ENCODE measurements at places on chromosomes 1 and 21.
A peak's percentile ranks its signal among the peaks of the same experiment; 100 is the strongest.

- no peak for DNase-seq
Measured at GRCh38 chr1:237794071-237794470, 96.7 kb downstream of the ZP4 start.

DNA sequence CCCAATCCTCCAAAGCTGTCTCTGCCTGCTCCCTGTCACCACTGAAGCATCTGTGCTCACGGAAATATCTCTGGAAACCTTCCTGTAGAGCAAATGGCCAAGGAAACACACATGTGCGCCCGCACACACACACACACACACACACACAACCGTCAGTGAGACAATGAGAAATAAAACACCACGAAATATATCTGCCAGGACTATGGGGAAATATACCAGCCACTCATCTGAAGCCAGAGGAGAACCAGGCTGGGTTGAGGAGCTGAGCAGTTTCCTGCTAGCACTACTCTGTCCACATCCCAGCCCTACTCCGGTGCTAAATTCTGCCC is 25.1 kb upstream of the PLXNA2 start:
- no peak for DNase-seq

DNA sequence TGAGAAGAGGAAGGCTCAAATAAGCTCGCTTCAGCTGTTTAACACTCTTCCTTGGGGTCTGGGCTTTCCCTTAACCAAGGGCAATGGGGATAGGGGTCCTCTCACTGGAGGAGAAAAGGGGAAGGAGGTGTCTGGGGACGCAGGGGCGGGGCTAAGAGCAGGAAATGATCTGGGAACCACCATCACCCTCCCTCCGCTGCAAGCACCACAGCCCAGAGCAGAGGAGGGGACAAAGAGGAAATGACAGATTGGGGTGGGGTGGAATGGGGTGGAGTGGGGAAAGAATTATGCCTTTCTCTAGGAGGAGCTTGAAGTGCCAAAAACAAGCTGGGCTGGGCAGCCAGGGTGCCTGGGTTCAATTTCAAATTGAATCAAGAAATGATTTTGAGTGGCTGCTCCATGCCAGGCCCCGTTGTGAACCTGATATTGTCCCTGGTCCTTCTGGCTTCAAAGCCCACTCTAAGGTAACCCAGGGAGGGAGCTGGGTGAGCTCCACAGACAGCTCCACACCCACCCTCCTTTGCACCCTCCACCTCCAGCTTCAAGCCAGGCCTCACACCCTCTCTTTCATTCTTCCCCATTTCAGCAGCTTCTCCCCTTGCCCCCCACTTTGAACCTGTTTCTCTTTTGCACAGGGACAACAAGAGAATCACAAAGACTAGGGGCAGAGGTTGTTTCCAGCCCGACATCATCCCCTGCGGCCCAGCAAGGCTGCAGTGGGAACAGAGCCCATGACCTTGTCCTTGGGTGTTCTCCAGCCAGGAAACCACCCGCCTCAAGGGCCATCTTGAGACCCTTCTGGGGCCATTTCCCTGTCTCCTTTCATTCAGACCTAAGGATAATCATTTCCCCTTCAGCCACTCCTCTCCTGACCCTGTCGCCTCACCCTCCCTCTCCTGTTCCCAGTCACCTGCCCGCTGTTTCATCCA is 1.1 kb downstream of the ARHGAP30 start:
- DNase-seq = no peak

GRCh38 chr1:197453376-197454058 is 185.5 kb downstream of the CRB1 start:
- no peak for DNase-seq

DNA sequence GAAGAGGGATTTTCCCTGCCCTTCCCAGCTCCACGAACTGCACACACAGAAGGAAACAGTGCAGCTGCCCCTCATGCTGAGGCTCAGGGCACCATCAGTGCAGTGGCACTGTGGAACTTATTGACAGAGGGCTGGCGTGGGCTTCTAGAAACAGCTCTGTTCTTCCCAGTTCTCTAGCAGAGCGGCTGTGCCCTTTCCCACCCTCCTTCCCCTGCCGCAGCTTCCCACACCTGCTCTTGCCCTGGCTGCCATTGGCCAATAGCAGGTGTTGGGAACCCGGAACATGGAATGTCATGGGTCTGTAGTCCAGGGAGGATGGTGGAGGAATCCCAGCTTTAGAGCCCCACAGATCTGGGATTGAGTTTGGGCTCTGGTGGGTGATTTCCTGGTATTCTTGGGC is 343.8 kb downstream of the RPS6KC1 start:
- no peak for DNase-seq

DNA sequence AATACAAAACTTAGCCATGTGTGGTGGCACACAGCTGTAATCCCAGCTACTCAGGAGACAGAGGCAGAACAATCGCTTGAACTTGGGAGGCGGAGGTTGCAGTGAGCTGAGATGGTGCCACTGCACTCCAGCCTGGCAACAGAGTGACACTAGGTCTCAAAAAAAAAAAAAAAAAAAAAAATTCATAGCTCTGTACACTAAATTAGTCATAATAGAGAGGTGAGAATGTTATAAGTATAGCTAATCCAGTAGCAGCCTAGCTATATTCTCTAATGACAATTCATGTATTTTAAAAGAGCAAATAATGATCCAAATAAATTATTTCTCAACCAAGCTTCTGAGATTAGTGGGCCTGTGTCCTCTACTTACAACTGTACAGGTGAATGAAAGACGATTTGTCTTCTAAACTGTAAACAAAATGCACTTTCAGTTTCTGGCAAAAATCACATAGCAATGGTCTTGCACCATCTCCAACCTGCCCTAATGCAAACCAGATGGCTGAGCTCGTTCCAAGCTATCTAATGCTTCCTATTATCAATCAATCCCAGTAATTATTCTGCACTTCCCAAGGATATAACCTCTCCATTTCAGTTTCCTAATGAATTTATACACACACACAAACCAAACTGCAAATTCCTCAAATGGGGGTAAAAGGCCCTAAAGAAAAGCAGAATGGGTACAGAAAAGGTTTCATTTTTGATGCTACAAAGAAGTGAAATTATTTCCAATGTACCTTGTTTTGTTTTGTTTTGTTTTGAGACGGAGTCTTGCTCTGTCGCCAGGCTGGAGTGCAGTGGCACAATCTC is 56.5 kb downstream of the GATAD2B start:
- DNase-seq = peak; percentile 42

GRCh38 chr1:154994591-154994990 is 1.2 kb downstream of the LENEP start:
- no peak for DNase-seq

- DNase-seq = no peak
Measured at GRCh38 chr1:36982709-36983108, 51.6 kb downstream of the GRIK3 start.

DNA sequence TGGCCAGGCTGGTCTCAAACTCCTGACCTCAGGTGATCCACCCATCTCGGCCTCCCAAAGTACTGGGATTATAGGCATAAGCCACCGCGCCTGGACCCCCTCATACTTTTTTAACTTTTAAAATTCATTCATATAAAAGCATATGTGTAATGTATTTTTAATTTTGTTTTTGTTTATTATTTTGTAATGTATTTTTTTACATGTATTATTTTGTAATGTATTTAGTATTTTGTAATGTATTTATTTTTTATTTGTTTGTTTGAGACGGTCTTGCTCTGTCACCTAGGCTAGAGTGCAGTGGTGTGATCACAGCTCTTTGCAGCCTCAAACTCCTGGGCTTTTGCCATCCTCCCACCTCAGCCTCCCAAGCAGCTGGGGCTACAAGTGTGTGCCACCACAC is 12.0 kb upstream of the BRWD1 start:
- DNase-seq = no peak

DNA sequence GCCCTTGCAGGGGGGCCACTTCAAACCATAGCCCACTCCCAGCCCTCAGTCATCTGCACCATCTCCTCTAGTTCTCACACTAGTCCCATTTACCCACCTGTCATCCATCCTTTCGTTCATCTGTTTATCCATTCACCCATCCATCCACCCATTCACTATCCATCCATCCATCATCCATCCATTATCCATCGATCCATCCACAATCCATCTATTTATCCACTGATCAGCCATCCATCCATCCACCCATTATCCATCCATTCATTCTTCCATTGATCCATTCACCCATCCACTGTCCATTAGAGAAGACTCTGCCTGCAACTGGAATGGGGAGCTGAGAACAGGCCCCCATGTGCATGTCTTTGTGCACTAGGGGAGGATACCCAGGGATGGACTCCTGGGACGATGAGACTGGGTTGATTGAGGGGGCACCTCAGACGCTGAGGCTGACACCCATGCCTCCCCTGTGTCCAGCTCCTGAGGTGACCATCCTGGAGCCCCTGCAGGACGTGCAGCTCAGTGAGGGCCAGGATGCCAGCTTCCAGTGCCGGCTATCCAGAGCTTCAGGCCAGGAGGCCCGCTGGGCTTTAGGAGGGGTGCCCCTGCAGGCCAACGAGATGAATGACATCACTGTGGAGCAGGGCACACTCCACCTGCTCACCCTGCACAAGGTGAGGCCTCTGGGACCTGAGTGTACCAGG is 97.9 kb downstream of the TRIM11 start:
- DNase-seq = no peak

DNA sequence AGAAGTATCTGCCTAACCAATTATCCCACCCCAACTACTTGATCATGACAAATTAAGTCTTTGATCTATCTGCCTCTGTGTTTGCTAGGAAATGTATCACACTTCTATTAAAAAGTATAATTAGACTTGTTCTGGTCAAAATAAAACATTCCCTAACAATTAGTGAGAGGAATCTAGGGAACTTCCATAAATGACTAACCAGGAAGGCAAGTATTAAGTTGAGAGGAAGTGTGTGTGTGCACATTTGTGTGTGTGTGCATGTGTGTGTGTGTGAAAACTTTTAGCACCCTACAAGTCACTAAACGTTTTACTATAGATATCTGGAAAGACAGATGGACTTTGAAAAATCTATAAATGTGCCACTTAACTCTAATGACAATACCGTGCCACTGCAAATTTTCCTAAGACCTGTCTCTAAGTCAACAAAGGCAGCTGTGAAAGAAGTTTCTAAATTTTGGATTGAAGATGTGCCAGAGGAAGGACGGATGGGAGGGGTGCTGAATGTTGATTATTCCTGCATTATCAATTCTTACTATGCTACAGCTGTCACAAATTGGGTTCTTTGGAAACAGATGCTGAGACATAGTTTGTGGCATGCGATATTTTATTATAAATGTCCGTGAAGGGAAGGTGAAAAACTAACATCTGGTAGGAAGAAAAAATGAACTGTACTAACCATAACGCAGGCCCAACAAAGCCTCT is 567.1 kb downstream of the PTPRC start:
- DNase-seq = no peak

GRCh38 chr1:87787551-87787950 is 458.9 kb downstream of the LMO4 start:
- DNase-seq = no peak

GRCh38 chr1:51484591-51484990 is 34.5 kb downstream of the EPS15 start:
- no peak for DNase-seq

DNA sequence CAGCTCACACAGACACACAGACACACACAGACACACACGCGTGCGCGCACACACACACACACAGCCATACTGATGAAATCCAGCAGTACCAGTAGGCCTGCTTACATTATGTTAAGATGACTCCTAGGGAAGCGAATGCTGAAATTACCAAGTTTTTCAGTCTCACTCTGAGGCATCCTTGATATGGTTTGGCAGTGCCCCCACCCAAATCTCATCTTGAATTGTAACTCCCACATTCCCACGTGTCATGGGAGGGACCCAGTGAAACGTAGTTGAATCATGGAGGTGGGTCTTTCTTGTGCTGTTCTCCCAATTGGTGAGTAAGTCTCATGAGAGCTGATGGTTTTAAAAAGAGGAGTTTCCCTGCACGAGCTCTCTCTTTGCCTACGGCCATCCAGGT is 64.1 kb downstream of the TIAM1 start:
- DNase-seq = no peak

DNA sequence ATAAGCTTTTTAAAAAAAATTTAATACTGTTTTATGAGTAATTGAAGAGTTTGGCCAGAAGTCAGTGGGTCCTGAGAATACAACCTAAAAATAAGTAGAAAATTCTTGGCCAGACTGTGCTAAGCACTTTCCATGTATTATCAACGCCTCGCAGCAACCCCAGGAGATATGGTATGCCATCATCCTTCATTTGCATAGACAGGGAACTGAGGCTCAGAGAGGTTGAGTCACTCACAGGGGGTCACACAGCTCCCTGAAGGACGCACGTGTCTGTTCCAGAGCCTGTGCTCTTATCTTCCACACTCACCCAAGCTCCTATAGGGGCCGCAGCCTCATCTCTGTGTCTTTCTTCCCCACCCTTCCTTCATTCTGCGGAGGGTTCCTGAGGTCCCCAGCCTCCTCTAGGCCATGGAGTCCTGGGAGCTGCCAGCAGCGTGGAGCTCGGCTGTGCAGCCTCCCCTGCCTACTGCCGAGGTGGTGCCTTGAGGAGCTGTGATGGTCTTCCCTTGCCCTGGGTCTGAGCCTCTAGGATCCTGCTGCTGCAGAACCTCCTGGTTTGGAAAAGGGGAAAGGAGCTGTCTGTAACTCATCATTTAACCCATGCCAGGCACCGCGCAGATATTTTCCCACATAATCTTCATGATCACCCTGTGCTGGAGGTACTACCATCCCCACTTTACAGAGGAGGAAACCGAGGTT is 30.3 kb upstream of the ECE1 start:
- DNase-seq = no peak

GRCh38 chr1:204868340-204868700 is 2.3 kb upstream of the NFASC start:
- DNase-seq = no peak

DNA sequence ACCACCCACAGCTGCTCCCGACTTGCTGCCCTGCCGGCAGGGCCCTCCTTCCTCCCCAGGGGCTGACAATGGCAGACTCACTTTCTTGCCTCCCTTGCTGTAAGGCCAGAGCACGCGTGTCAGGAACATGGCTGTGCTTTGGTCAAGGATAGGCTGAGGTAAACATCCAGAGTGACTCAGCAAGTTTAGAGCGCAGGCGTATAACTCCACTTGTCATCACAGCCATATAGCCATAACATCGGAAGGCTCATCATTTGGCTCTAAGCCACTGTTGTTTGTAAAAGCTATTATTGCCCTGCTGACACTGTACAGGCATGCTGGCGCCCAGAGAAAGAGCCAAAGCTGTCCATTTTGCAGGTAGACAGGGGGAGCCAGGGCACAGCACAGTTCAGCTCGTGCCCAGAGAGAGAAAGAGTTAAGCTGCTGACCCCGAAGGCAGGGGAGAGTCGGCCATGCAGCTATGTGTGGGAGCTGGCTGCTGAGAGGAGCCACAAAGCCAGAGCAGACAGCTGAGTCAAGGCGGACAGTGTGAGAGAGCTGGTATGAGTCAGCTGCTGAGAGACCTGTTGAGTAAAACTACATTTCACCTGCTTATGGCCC is 60.6 kb downstream of the GNG4 start:
- peak; percentile 16 for DNase-seq

Data from GM04504 (cell line).